ENCODE measurements at places on chromosomes 3 and 15. TPM values are rescaled to one million over a fixed set of nuclear protein-coding genes. Genes with fewer than 3 reads are reported as not detected.

GRCh38 chr15:59946084-59946483 lies 58.0 kb upstream of the FOXB1 start:
- DNase-seq = no peak

- DNase-seq = no peak
Observed at GRCh38 chr3:15933439-15934139, 135.8 kb upstream of the ANKRD28 start.

DNA sequence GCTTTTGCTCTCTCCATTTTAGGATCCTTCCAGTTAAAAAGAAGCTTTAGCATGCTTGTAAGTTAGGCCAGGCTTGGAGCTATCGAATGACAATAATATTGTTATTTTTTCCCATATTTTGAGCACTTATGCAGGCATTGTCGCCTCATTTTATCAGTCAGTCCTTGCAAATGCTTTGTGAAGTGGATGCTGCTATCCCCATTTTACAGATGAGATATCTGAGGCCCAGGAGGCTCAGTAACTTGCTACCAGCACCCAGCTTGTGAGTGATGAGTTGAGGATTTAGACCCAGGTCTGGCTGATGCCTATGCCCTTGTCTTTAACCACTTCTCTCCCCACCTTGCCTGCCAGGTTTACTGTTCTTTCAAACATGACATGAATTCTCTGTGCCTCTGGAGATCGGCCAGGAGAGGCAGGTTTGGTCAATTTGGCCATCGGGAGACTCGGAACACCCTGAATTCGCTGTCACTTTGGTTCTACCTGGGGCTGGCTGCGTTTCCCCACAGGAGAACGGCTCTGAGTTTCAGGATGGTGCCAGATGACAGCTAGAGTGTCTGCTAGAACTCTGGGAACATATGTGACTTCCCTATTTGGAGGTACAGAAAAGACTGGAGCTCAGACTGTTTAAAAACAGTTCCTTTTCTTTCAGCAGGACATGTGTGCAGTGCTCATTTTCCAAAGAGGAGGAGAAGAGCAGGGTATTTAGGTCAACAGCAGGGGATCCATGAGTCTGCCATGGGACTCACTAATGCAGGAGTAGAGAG lies 25.5 kb upstream of the ZNF710 start:
- DNase-seq = no peak

Gene IGSF11
- total RNA-seq = 0.08 TPM

Gene ATP6V1A
- total RNA-seq = 48.8 TPM

- DNase-seq = no peak
Observed at GRCh38 chr3:79490165-79491028, 277.4 kb downstream of the ROBO1 start.

Gene STX19
- total RNA-seq = not detected

Gene MBD4
- total RNA-seq = 16.5 TPM

- DNase-seq = no peak
Observed at GRCh38 chr3:16028604-16029003, 145.9 kb upstream of the GALNT15 start.

GRCh38 chr3:14428087-14429033 lies 26.0 kb downstream of the SLC6A6 start:
- no peak for DNase-seq

GRCh38 chr3:41111011-41111410 lies 88.3 kb upstream of the CTNNB1 start:
- DNase-seq = no peak

Gene ANO10
- 11.4 TPM for total RNA-seq

DNA sequence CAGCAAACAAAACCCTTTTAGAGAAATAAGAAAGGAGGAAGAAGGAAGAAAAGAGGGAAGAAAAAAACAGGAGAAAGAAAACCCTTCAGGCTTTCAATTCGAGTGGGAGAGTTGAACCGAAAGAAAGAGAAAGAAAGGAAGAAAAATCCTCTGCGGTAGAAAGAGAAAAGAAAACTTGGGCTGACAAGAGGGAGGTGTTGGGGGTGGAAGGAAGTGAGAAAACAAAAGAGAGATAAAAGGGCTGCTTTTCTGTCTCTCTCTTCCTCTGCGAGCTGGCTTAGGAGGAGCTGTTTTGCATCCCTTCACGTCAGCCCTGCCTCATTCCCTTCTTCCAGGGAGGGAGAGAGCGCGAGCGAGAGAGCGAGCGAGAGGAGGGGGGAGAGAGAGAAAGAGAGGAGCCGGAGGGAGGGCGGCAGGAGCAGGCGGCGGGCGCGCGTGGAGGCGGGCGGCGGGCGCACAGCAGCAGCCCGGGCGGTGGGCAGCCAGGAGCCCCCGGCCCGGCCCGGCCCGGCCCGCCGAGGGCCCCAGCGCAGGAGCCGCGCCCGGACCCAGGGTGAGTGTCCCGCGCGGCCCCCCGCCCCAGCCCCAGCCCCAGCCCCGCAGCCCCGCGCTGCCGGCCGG lies at the start of gene ZNF710:
ZNF710 (plus strand) TSS at position 263 of the 621 bp plus-strand sequence. CDS start 65,814 bp downstream, outside the sequence.
- no peak for DNase-seq

Gene MRAS
- 6.1 TPM for total RNA-seq

GRCh38 chr15:28037969-28038590 lies 61.0 kb downstream of the OCA2 start:
- no peak for DNase-seq

- no peak for DNase-seq
Observed at GRCh38 chr3:17986348-17986816, 244.0 kb upstream of the TBC1D5 start.

DNA sequence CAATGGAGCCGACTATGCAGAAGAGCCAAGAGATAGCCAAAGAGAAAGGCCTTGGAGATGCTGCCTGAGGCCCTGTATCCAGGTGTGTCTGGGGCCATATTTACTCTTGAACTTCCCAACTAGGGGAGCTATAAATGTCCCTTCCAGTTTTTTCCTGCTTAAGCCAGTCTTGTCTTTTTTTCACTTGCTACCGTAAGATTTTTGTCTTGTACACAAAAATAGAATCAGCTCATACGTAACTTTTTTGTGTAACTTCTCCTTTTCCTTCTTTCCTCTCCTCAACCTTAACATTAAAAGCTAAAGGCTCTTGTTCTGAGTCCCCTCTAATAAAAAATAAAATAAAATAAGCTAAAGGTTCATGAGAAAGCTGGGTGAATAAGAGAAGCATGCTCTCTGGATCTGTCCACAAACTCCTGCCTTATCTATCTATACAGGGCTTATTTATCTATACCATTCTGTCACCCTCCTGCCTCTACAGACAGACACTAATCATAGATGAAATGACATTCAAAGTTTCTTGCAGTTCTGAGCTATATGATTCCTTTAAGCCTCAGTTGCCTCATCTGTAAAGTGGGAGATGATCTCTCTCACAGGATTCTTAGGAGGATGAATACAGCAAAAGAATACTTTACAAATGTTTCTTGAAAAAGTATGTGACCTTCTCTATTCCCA lies 4.6 kb downstream of the SUMF1 start:
- no peak for DNase-seq

Gene LIPC
- total RNA-seq = 202 TPM

DNA sequence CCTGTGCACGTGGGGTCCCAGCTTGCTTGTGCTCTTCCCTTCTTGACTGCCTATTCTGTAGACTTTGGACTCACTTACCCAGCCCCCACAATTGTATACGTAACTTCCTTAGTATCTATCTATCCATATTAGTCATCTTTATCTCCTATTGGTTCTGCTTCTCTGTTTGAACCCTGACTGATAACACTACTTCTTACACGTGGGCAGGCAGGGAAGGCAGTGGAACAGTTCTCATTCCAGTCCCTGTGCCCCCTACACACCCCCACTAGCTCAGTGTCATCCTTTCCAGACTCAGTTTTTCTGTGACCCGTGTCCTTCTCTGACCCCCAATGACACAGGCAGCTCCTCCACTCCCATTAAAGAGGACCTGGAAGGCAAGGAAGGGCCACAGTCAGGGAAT lies 74.2 kb upstream of the FBN1 start:
- DNase-seq = no peak

DNA sequence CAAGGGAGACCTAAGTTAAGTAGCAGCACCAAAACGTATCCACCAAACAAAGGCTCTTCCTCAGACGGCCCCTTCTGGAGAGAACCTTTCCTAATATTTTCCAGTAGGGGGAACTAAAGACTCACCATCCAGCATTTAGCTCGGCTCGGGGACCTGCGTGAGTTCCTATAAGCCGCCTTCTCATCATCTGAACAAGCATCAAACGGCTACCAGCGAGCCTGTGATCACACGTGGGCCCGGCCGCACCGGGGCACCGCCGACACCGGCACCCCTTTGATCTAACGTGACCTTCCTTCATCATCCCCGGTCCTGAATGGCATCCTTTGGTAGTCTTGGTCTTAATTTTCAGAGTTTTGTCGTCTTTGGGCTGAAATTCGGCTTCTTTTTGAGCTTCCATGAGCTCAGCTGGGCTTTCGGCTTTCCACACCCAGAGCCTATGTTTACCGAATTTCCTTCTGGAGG lies 1.4 kb upstream of the ROBO2 start:
- peak; percentile 59 for DNase-seq

Gene SOX14
- not detected for total RNA-seq

Gene EXD1
- total RNA-seq = not detected

DNA sequence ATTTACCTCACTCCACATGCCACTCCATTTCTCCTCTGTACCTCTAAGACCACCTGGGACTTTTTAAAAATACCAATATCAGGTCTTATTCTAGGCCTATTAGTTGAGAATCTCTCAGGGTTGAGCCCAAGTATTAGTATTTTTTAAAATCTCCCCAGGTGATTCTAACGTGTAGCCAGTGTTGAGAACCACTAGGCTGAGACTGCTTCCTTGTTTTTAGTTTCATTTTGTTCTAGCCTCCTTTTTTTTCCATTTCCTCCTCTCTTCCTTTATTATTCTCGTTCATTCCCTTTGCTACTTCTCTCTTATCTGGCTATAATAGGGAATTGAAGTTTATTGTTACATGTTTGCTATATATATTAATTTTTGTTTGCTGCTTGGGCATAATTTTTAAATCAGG lies 217.8 kb upstream of the CD96 start:
- no peak for DNase-seq

Gene BFSP2
- not detected for total RNA-seq
